ENCODE measurements at places on chromosomes 2 and 18. TPM values are rescaled to one million over a fixed set of nuclear protein-coding genes. Genes with fewer than 3 reads are reported as not detected.
A peak's percentile ranks its signal among the peaks of the same experiment; 100 is the strongest.

The C2orf81 gene
- total RNA-seq = 1.0 TPM

The SCN9A gene
- 0.51 TPM for total RNA-seq

The NOL4 gene
- not detected for total RNA-seq

The GLB1L gene
- 3.4 TPM for total RNA-seq

The RFTN2 gene
- 4.5 TPM for total RNA-seq

The EPHA4 gene
- 107 TPM for total RNA-seq

The CCBE1 gene
- 0.94 TPM for total RNA-seq

The B4GALT6 gene
- total RNA-seq = 3.4 TPM

GRCh38 chr2:75560022-75560767 is 544 bp downstream of the EVA1A start:
- DNase-seq = no peak

GRCh38 chr2:49702740-49703139 is 548.4 kb upstream of the FSHR start:
- no peak for DNase-seq

DNA sequence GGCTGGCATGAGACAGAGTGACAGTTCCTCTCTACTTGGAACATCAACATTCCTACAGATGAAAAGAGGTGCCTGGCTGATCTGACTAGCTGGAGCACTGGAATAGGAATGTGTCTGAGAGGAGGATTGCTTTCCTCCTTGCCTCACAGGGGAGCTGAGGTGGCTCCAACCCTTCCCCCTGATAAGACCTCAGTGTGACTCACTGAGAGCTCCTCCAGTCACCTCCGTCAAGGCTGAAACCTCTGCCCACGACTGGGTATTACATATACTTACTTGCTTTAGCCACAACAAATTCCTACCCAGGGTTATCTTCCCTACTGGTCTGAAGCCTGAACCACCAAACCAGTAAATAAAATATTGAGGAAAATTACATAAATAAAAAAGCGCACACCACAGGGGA is 342.7 kb upstream of the REG3G start:
- DNase-seq = no peak

GRCh38 chr18:62558015-62558663 is 35.3 kb downstream of the ZCCHC2 start:
- DNase-seq = no peak

GRCh38 chr2:152929628-152930027 is 211.2 kb downstream of the ARL6IP6 start:
- DNase-seq = no peak

DNA sequence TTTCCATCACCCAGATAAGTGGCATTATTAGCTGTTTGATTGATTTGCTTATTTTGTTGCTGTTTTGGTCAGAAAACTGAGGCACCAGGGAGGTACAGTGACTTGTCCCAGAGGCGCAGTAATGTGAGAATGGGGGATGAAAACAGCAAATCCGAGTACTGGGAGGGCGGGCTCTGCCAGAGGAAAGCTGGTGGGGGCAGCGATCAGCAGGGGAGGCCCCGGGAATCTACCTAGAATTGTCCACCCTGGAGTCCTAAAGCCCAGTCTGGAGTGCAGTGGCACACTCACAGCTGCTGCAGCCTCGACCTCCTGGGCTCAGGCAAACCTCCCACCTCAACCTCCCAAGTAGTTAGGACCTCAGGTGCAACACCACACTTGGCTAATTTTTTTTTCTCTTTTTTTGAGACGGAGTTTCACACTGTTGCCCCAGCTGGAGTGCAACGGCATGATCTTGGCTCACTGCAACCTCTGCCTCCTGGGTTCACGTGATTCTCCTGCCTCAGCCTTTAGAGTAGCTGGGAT is 17.0 kb upstream of the PTMA start:
- no peak for DNase-seq

DNA sequence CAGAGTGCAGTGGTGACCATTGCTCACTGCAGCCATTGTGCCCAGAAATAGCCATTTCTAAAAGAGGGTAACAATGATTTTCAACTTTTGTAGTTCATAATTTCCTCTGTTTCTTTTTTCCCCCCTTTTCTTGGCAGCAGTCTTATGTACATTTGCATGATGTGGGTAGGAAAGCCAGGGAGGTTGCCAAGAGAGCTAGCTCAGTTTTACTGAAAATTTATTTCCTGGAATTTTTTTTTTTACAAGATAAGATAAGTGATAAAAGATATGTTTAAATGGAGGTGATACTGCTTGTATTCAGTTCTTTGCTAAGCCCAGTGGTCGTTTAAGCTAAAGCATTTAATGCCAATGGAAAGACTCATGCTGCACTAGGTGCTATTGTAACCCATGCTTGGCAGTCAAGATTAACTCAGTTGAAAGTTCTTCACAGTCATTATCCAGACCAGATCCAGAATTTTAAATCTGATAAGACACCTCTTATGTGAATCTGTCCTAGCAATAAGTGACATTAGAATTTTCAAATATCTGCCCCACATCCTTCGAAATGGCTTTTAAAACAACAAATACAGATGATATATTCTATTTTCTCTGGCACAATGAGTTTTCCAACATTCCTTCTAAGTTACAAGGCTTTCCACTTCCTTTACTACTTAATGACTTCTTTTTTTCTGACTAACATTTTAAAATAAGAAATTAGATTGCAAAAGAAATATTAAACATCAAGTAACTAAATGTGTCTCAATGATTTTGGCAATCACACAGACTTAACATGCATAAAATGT is 4.4 kb upstream of the ATP8B1 start:
- peak; percentile 28 for DNase-seq

GRCh38 chr2:156279446-156280150 is 52.9 kb downstream of the NR4A2 start:
- DNase-seq = no peak

DNA sequence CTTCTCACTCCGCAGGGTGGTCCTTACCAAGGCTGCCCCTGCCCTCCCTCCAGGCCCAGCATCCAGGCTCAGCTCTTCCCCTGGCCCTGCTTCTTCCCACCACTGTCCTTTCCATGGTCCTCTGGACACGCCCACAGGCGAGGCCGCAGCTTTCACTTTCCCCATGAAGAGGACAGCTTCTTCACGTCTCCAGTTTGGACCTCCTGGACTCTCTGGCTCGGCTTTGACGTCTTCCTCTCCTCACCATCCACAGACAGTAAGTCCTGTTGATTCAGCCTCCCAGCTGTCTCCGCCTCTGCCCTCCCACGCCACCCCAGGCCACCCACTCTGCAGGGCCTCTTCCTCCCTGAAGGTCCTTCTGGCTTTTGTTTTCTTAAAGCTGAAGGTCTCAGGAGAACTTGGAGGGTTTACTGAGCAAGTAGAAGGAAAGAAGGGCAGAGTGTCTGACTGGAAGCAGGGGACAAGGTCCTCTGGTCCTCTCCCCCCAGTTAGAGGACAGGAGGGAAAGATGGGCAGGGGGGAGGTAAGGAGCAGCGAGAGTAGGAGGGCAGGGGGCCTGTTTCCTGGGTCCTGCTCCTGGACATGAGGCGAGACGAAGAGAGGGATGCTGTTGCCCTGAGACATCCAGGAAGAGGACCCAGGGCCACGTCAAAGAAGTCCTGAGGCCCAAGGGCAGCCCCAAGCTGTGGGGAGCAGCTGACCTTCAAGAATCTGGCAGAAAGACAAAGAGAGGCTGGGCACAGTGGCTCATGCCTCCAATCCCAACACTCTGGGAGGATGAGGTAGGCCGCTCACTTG is 24.7 kb upstream of the NMUR1 start:
- peak; percentile 81 for DNase-seq

GRCh38 chr2:8234757-8235374 is 447.0 kb upstream of the ID2 start:
- no peak for DNase-seq

- no peak for DNase-seq
Measured at GRCh38 chr18:44917216-44918141, 236.8 kb downstream of the SETBP1 start.

- DNase-seq = no peak
Measured at GRCh38 chr18:68735483-68736343, 20.8 kb upstream of the TMX3 start.

DNA sequence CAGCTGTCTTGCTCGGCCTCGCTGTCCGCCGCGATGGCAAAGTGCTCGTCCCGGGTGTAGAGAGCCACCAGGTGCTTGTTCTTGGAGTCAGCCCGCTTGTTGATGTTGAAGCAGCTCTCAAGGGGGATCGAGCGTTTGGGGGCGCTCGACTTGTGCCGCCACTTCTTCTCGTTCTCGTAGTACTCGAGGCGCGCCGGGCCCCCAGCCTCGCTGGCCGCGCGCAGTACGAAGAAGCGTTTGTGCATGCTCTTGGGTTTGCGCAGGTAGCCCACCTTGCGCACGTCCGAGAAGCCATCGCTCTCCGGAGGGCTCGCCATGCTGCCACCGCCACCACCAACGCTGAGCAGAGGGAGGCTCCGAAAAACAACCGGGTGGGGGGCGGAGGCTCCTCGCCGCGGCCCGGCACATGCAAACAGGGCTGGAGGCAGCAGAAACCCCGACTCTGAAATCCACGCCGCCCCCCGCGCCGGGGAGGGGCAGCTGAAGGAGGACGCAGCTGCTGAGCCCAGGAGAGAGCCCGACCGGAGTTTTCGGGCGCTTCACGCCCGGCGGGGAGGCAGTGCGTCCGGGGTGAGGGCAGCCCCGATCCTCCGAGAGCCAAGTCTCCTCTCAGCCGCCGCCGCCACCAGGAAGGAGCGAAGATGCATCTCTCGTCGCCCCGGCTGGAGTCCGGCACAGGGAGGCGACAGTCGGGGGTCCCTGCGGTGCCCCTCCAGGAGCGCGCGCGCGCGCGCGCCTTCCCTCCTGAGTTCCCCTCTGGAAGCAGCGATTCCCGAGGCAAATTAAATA is 1.0 kb downstream of the IRS1 start:
- no peak for DNase-seq

GRCh38 chr2:224941960-224942359 is 100.3 kb downstream of the DOCK10 start:
- DNase-seq = no peak

GRCh38 chr2:138713504-138713903 is 66.7 kb downstream of the NXPH2 start:
- no peak for DNase-seq

DNA sequence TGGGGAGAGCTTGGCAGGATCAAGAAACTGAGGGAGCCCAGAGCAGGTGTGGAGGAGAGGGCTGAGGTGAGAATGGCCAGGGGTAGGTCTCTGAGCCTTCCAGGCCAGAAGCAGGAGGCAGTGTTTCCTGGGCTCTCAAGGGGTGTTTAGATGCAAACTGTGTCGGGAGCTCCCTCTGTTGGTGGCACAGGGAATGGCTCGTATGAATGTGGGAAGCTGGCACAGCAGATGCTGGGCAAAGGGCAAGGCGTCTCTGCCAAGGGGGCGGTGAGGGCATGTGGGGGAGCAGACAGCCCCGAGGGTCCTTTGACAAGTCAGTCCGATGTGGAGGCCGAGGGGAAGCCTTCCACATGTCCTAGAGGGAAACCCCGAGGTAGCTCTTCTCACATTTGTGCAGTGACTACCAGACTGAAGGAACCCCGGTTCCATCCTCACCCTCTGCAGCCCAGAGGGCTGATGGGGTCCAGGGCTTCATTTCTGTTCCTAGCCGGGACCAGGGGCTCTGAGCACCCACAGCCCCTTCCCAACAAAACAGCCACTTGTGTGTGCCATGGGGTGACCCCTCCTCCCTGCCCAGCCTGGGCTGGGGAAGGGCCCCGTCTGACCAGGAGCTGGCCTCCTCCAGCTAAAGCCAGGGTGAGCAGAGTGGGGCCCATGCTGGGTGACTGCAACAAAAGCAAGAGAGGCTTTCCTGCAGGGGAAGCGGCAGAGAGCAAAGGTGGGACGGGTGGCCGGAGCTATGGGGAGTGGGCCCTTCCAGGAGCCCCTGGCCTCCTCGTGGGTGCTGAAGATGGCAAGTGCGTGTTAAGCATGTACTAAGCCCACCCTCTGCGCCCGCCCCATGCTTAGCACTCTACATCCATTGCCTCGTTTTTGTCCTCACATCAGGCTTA is 103.4 kb downstream of the SEPTIN10 start:
- peak; percentile 86 for DNase-seq

DNA sequence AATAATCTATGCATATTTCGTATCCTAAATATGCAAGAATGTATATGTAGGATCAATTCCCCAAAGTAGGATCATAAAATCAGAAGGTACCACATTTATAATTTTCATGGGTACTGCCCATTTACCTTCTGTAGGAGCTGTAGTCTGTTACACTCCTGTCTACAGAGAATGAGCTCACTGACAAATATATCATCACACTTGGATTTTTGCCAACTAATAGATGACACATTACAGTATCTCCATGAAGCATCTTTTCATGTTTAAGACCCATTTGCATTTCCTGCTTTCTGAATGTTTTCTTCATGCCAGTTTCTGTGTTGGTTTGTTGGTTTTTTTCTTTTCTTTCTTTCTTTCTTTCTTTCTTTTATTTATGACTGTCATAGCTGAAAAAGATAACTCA is 70.9 kb upstream of the EML6 start:
- DNase-seq = no peak

DNA sequence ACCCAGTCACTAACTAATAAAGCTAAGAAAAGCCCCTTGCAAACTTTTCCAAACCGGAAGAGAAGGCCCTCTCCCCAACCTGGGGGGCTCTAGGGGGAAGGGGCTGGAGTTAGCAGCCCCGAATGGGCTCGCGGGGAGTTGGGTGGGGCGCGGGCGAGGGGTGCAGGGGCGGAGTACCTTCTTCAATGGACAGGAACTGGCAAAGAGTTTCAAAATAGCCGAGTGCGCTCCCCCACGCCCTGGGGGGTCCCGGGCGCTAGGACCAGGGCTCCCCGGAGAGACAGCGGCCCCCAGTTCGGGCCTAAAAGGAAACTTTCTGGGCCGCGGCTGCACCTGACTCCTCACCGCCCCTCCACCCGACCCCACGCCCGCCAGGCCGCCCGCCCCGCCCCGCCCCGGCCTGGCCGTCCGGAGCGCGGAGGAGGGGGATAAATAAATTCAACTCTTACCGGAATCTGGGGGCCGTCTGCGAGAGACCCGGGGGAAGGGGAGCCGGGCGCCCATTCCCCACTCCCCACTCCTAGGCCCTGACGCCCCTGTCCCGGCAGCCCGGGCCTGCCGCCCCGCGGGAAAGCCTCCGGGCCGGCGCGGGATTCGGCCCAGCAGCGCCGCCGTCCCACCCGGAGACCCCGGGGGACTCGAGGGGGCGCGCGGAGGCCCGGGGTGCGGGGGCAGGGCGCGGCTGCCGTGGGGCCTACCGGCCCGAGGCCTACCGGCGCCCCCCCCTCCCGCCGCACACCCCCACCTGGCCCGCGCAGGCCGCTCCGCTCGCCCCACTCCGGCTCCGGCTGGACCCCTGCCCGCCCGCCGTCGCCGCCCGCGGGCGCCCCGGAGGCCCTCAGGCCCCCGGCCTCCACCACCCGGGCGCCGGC is 868 bp downstream of the INO80D start:
- DNase-seq = no peak

DNA sequence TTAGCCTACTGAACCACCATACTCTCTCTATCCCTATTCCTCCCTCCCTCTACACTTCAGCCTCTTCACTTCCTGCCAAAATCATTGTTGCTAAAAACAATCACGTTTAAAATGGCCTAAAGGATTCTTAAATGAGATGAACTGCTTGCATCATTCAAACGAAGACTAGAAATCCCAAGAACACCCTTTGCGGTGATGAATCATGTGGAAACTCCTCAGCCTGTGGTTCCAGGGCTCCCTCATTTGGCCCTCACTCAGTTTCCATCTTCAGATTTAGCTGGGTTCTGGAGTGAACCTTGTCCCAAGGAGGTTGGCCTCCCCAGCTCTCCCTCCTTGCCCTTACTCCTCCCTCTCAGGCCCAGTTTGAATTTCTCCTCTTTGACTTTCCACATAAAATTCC is 125.6 kb upstream of the CDC42EP3 start:
- DNase-seq = no peak
